Cerebellar nuclear complex (tissue), 1 donor: ENCODE measurements at places on chromosomes 13 and 19.
A peak's percentile ranks its signal among the peaks of the same experiment; 100 is the strongest.

DNA sequence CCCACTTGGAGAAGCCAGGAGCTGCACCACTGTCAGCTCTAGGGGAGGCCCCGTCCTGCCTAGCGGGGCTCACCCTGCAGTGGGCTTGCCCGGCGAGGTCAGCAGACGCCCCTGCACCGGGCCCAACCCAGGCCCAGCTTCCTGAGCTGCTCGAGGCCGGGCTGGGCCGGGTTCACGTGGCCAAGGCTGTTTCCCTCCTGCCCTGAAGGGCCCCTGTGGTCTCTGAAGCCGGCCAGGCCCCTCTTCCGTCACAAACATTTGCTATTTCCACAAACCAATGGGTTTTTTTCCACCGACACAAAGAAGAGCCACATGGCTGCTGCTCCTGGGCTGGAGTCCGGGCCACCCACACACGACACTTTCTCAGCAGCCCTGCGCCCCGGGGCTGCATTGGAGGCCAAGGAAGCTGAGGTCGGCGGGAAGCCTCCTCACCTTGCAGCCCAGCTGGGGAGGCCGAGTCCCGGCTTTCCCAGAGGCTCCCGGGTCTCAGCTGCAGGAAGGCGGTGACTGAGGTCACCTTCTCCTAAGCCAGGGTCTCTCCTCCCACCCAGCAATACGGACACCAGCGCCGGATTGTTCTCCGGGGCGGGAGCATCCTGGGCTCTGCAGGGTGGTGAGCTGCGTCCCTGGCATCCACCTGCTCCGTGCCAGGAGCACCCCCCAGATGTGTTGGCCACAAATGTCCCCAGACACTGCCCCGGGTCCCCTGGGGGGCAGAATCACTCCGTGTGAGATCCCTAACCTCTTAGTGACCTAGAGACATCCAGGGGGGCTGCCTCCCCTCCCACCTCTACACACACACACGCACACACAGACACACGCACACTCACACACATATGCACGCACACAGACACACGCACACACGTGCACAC is 80.5 kb downstream of the GADD45B start:
- no peak for DNase-seq

GRCh38 chr19:14536926-14537692 is 7.7 kb downstream of the TECR start:
- no peak for DNase-seq

DNA sequence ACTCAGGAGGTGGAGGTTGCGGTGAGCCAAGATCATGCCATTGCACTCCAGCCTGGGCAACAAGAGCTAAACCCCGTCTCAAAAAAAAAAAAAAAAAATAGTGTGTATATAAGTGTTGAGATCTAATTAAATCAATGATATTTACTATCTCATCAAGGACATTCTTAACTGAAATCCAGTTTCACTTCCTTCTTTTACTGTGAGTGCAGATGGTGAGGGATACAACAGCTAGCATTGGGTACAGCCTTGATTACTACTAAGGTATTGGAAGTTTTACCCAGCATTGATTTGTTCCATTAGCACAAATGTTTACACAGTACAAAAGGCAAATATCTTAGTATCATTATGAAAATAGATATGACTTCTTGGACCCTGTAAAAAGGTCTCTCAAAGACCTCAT is 546.6 kb downstream of the KCTD12 start:
- no peak for DNase-seq

GRCh38 chr13:93775507-93776108 is 549.0 kb downstream of the GPC6 start:
- no peak for DNase-seq

DNA sequence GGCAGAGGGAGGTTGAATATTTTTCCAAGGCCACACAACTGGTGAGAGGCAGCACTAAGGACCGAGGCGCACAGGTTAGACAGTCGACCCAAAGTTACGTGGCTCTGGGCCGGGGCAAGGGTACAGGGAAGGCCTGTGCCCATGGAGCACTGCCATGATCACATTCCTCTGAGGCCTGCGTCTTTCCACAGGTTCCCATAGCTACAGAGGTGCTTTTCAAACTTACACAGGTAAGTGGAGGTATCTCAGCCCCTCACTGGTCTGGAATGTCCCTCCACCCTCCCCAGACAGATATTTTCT is 814 bp downstream of the ZNF211 start:
- no peak for DNase-seq

GRCh38 chr19:56218961-56219360 is 16.9 kb downstream of the ZSCAN5C start:
- DNase-seq: no peak

- no peak for DNase-seq
These were observed 144.4 kb downstream of the MAB21L1 start for GRCh38 chr13:35332134-35332533.

GRCh38 chr19:42131149-42132029 is 857 bp downstream of the POU2F2 start:
- no peak for DNase-seq

- DNase-seq: no peak
These were observed 6.1 kb downstream of the SACS start for GRCh38 chr13:23427342-23427843.

DNA sequence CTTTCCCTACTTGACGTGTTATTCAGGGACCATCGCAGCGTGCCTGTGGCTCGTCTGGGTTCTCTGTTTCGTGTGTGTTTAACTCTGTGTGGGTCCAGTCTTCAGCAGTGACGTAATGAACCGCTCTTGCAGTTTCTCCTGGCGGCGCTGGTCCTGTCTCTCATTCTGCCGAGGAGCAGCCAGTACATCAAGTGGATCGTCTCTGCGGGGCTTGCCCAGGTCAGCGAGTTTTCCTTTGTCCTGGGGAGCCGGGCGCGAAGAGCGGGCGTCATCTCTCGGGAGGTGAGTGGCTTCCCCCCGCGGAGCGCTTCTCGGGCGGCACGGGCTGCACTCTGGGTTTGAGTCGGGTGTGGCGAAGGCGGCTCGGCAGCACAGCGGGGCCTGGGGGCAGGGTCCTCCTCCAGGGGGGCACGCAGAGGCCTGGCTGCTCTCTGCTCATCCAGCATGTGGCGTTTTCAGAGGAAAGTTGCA is 36.3 kb upstream of the TFDP1 start:
- peak; percentile 44 for DNase-seq

GRCh38 chr13:46624353-46624752 is 71.4 kb downstream of the LRCH1 start:
- DNase-seq: no peak

- DNase-seq: no peak
These were observed 173.7 kb upstream of the SLITRK5 start for GRCh38 chr13:87497426-87497825.
